K562 (cell line): ENCODE measurements at places on chromosomes 12 and 14. TPM values are rescaled to one million over a fixed set of nuclear protein-coding genes. Genes with fewer than 3 reads are reported as not detected.

GRCh38 chr14:92961567-92961855 lies 38.6 kb downstream of the CHGA start:
- no peak overlapping the region for H3K4me3 ChIP-seq
- DNase-seq = no peak
- no peaks in the 10 kb centered on the region for H3K27me3 ChIP-seq
- peaks cover 12% of the 10 kb centered on the region; the same call in 1 of the 3 replicates for H3K36me3 ChIP-seq
- no peak overlapping the region for H3K27ac ChIP-seq
- no peaks in the 10 kb centered on the region for H3K4me1 ChIP-seq

- DNase-seq = no peak
- no peak overlapping the region for H3K4me3 ChIP-seq
- no peaks in the 10 kb centered on the region for H3K4me1 ChIP-seq
- no peaks in the 10 kb centered on the region for H3K27me3 ChIP-seq
Observed at GRCh38 chr12:57063991-57064685, 14.2 kb upstream of the MYO1A start.

The KRT83 gene
- total RNA-seq = not detected in 2 replicates

DNA sequence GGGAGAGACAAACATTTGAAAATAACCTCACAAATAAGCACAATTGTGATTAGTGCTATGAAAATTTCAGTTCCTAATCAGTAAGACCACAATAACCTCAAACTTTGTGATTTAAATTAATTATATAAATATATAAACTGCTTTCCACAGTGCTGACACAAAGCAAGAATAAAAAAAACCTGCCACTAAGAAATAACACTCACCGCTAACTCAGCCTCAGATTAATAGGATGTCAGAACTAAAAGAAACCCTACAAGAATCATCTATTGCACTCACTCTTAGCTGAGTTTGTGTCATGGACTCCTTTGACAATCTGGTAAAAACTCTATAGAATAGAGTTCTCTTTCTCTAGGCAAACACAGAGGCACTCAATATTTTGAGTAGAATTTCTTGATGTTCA lies 68.4 kb downstream of the SLC41A2 start:
- H3K4me1 ChIP-seq = no peaks in the 10 kb centered on the region
- no peak overlapping the region for H3K4me3 ChIP-seq
- no peaks in the 10 kb centered on the region for H3K36me3 ChIP-seq
- DNase-seq = no peak
- no peak overlapping the region for H3K27ac ChIP-seq

DNA sequence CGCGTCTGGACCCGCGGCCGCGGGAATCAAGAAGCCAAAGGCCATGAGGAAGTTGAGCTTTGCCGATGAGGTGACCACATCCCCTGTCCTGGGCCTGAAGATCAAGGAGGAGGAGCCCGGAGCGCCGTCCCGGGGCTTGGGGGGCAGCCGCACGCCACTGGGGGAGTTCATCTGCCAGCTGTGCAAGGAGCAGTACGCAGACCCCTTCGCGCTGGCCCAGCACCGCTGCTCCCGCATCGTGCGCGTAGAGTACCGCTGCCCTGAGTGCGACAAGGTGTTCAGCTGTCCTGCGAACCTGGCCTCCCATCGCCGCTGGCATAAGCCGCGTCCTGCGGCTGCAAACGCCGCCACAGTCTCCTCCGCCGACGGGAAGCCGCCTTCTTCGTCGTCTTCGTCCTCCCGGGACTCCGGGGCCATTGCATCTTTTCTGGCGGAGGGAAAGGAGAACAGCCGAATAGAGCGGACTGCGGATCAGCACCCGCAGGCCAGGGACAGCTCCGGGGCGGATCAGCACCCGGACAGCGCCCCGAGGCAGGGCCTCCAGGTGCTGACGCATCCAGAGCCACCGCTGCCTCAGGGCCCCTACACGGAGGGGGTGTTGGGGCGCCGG lies 1.0 kb downstream of the INSM2 start:
- no peak overlapping the region for H3K27ac ChIP-seq
- H3K27me3 ChIP-seq = peaks cover 18% of the 10 kb centered on the region
- H3K4me1 ChIP-seq = no peaks in the 10 kb centered on the region
- H3K36me3 ChIP-seq = no peaks in the 10 kb centered on the region

DNA sequence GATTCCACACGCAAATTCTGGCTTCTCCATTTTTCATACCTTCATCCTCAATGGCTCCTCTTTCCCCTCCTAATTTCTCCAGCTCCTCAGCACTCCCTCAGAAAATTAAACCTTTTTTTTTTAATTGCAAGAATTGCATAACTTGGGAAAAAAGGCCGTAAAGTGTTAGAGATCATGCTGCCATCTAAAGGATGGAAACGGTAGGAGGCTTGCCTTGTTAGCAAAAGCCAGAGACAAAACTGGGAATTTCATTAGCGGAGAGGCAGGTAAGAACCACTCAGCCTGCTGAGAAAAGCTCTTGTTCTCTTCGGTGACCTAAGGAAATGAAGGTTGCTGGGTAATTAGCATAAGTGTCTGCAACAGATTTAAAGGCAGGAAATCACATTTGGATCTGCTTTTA lies 204.3 kb downstream of the AEBP2 start:
- no peak overlapping the region for H3K27ac ChIP-seq
- H3K4me3 ChIP-seq = no peak overlapping the region
- H3K4me1 ChIP-seq = no peaks in the 10 kb centered on the region; the same call in 1 of the 2 replicates
- no peaks in the 10 kb centered on the region for H3K27me3 ChIP-seq
- H3K36me3 ChIP-seq = no peaks in the 10 kb centered on the region
- peak; percentile 5 for DNase-seq

The TCL1B gene
- total RNA-seq = not detected in 2 replicates

DNA sequence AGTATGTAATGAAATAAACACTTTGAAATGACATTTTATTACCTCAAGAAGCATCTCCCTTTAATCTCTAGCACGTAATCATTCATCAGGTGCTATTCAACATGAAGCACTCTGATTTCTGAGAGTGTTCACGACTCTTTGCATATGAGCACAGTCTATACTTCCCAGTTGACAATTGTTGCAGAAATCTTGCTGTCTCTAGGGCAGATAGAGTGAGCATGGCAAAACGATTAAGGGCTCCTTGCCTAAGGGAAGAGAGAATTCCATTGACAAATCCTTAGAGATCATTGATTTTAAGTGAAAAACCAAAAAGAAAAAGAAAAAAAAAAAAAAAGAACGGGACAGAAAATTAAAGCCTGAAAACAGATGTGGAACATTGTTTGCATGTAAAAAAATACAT lies 107.6 kb downstream of the C12orf50 start:
- H3K4me1 ChIP-seq = no peaks in the 10 kb centered on the region
- DNase-seq = no peak
- H3K27ac ChIP-seq = no peak overlapping the region
- no peak overlapping the region for H3K4me3 ChIP-seq

DNA sequence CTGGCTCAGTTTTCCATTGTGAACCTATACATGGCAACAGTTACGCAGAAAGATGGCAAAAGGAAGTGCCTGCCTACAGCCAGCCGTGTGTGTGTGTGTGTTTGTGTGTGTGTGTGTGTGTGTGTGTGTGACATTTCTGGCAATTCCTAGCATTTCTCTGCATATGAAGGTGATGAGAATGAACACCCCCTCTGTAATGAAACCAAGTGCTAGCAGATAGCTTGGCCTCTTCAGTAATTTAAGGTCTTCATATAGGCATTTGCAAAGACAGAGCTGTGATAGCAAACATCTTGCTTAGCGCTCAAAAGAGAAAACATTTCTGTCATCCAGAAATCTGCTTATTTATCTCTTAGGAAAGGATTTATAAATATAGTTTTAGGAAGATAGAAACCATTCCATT lies 389.1 kb downstream of the AACS start:
- H3K27me3 ChIP-seq = no peaks in the 10 kb centered on the region
- no peaks in the 10 kb centered on the region for H3K36me3 ChIP-seq
- H3K4me3 ChIP-seq = no peak overlapping the region
- H3K27ac ChIP-seq = no peak overlapping the region
- H3K4me1 ChIP-seq = no peaks in the 10 kb centered on the region
- no peak for DNase-seq

GRCh38 chr12:442235-442884 lies 17.4 kb upstream of the B4GALNT3 start:
- no peak overlapping the region for H3K4me3 ChIP-seq
- H3K36me3 ChIP-seq = peaks cover 10% of the 10 kb centered on the region; the same call in 2 of the 3 replicates
- H3K27ac ChIP-seq = no peak overlapping the region

- DNase-seq = no peak
- no peak within 1 kb of the TSS for H3K4me3 ChIP-seq
- no peaks in the 10 kb centered on the region for H3K36me3 ChIP-seq
Observed at GRCh38 chr12:5432011-5432400, at the start of gene NTF3. Gene NTF3 (plus strand): TSS chr12:5432108. CDS start chr12:5432325, 217 bp downstream.

- H3K27ac ChIP-seq = no peak overlapping the region
- no peak overlapping the region for H3K4me3 ChIP-seq
- H3K36me3 ChIP-seq = no peaks in the 10 kb centered on the region
- no peaks in the 10 kb centered on the region for H3K4me1 ChIP-seq
- H3K27me3 ChIP-seq = no peaks in the 10 kb centered on the region
- no peak for DNase-seq
Observed at GRCh38 chr12:82279536-82280058, 78.6 kb downstream of the CCDC59 start.

The HOXC10 gene
- 0.35 and 0.69 TPM in 2 replicates for total RNA-seq

- H3K36me3 ChIP-seq = no peaks in the 10 kb centered on the region
- H3K27ac ChIP-seq = no peak overlapping the region
- no peak overlapping the region for H3K4me3 ChIP-seq
- no peaks in the 10 kb centered on the region for H3K4me1 ChIP-seq
- no peak for DNase-seq
- peaks cover 19% of the 10 kb centered on the region; the same call in 1 of the 2 replicates for H3K27me3 ChIP-seq
Observed at GRCh38 chr12:109870648-109871047, 9.7 kb downstream of the GLTP start.

The BRF1 gene
- total RNA-seq = 22.5 and 22.6 TPM in 2 replicates

- peak overlapping the region; percentile 84; the same call in 2 of the 3 replicates for H3K27ac ChIP-seq
- DNase-seq = peak; percentile 65
- peaks cover 13% of the 10 kb centered on the region; the same call in 2 of the 3 replicates for H3K4me1 ChIP-seq
Observed at GRCh38 chr12:120903412-120904196, 554 bp downstream of the SPPL3 start.

The CCDC63 gene
- total RNA-seq = not detected in 2 replicates

DNA sequence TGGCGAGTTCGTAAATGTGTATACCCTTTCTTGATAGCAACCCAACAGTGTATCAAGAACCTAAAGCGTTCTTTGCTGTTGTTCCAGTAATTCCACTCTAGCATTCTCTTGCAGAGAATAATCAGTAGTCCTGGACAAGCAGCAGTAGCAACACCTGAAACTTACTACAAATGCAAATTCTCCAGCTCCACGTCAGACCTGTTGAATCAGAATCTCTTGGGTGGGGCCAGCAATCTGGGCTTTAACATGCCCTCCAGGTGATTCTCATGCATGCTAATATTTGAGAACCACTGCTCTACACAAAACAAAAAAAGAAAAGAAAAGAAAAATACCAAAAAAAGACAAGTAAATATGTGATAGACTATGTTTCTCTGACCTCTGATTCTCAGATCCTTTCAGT lies 10.1 kb downstream of the PTGDR start:
- no peaks in the 10 kb centered on the region for H3K4me1 ChIP-seq
- H3K27me3 ChIP-seq = no peaks in the 10 kb centered on the region
- no peak overlapping the region for H3K4me3 ChIP-seq

The KRT80 gene
- not detected in 2 replicates for total RNA-seq

The BDKRB2 gene
- 0.02 TPM in 1 of 2 replicates, not detected in the other for total RNA-seq

- no peak for DNase-seq
- H3K27ac ChIP-seq = no peak overlapping the region
- no peak overlapping the region for H3K4me3 ChIP-seq
Observed at GRCh38 chr14:50064993-50065392, 51.4 kb downstream of the VCPKMT start.

DNA sequence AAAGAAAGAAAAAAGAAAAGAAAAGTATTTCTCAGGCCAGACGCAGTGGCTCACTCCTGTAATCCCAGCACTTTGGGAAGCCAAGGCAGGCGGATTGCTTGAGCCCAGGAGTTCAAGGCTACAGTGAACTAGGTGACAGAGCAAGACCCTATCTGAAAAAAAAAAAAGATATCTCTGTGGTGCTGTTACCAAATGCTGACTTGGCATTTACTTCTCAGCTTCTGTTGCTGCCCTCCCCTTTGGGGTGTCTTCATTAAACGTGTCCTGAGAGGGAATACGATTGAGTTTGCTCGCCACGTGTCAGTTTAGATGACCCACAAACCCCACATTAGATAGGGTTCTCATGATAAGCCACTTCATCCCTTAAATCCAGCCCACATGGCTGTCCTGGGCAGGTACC lies 4.4 kb upstream of the POLR3B start:
- H3K27ac ChIP-seq = no peak overlapping the region
- no peak overlapping the region for H3K4me3 ChIP-seq
- no peaks in the 10 kb centered on the region for H3K36me3 ChIP-seq
- H3K27me3 ChIP-seq = peaks cover 18% of the 10 kb centered on the region; the same call in 2 of the 3 replicates
- DNase-seq = no peak

The COQ6 gene
- 11.7 and 12.9 TPM in 2 replicates for total RNA-seq

DNA sequence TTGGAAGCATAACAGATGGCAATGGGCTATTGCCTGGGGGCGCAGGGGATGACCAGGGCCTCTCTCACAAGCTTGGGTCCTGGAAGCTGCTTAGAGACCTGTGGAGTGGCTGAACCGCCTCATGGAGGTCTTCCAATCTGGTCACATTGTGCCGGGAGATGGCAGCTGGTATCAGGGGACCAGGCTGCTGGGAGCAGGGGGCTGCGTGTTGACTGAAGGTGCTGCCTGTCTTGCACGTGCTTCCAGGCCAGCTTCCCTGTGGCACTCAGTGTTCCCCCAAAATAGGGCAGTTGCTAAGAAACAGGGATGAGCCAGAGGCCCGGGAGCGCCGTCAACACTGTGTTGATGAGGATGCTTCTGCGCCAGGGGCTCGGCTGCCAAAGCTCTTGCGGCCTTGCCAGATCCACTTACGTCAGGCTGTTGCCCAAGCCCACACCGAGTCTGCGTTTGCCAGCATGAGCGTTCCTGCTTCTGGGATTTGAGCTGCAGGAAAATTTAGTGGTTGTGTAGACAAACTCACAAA lies 39.8 kb downstream of the ELK3 start:
- no peaks in the 10 kb centered on the region for H3K27me3 ChIP-seq
- no peak overlapping the region for H3K4me3 ChIP-seq
- H3K4me1 ChIP-seq = no peaks in the 10 kb centered on the region
- no peak for DNase-seq
- no peak overlapping the region for H3K27ac ChIP-seq
- no peaks in the 10 kb centered on the region for H3K36me3 ChIP-seq

GRCh38 chr12:26523708-26524150 lies 309.3 kb downstream of the ITPR2 start:
- H3K36me3 ChIP-seq = no peaks in the 10 kb centered on the region
- H3K4me3 ChIP-seq = no peak overlapping the region
- no peaks in the 10 kb centered on the region for H3K27me3 ChIP-seq
- no peak overlapping the region for H3K27ac ChIP-seq

DNA sequence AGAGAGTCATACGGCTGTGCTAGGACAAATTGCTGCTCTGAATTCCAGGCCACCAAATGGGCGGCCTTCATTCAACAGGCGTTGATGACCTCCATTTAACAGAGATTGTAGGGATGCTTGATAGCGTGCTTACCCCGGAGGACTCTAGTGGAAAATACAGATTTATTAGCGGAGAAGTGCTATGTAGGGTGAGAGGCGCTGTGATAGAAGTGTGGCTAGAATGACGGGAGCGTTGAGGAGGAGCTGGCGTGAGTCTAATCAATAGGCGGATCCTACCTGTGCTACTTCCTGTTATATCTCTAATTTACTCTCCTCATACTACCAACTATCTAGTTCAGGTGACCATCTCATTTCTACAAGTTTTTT lies 668 bp downstream of the MRPS35 start:
- H3K36me3 ChIP-seq = peaks cover 37% of the 10 kb centered on the region
- peak; percentile 18 for DNase-seq
- H3K27ac ChIP-seq = peak overlapping the region; percentile 93
- H3K4me3 ChIP-seq = peak overlapping the region; percentile 97
- no peaks in the 10 kb centered on the region; the same call in 2 of the 3 replicates for H3K27me3 ChIP-seq
- peaks cover 7% of the 10 kb centered on the region for H3K4me1 ChIP-seq

The LAG3 gene
- 0.60 and 0.66 TPM in 2 replicates for total RNA-seq

GRCh38 chr14:85333313-85333712 lies 196.6 kb upstream of the FLRT2 start:
- H3K4me3 ChIP-seq = no peak overlapping the region
- no peaks in the 10 kb centered on the region for H3K36me3 ChIP-seq
- H3K4me1 ChIP-seq = no peaks in the 10 kb centered on the region
- DNase-seq = no peak
- H3K27ac ChIP-seq = no peak overlapping the region

The TAS2R50 gene
- 0.18 and 0.49 TPM in 2 replicates for total RNA-seq
